ENCODE measurements at places on chromosomes 11 and 22.

- DNase-seq, result no peak
Measured at GRCh38 chr11:33437529-33437928, 180.3 kb downstream of the HIPK3 start.

DNA sequence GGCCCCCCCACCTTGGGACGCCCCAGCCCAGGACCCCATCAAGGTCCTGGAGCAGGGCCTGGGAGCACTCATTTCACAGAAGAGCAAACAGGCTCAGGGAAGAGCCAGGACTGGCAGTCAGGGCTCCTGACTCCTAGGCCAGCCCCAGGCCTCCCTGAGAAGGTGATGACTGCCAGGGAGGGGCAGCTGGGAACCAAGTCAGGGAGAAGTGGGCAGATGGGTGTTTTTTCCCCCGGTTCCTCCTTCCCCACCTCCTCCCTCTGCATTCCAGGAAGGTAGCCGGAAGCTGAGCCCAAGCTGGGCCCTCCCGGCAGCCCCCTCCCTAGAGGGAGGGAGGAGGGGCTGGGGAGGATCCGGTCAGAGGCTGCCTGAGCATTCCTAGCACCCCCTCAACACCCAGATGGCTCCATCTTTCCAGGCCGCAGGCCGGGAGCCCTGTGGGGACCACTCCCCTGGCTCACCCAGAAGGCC, 19.6 kb downstream of the MYRF start:
- no peak for DNase-seq

DNA sequence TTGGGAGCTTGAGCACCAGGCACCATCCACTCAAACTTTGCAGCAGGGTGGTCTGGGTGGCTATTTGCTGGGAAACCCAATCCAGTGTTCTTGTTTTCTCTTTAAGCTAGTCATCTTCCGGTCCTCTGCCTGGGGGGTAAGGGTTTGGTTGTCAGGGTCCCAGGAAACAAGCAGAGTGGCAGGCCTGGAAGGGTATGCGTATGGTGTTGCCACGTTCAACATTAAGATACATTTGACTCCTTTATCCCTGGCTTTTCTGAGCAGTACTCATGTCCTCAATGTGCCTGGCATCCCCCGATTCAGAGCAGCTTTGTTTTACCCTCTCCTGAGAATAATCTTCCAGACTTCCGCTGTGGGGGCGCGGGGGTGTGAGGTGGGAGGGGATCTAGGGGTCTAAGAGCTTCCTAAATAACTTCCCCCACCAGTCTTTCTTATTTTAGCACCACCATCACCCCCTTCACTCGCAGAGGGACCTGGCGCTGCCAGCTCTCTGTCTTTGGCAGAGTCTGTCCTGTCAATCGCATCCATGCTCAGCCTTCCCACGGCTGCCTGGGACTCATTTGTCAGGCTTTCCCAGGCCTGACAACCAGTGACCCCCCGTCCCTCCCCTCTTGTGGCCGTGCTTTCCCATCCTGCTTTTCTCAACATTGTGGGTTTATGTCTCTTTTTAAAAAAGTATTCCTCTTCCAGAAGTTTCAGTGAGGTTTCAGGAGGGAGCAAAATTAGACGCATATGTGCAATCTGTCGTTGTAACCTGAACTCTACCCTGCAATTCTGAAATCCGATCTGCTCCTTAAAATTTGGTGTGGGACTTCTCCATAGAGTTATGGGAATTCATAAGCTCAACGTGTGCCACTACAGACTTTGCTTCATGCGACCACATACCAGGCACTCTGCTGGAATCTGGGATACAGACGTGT, 27.0 kb upstream of the RBFOX2 start:
- no peak for DNase-seq

DNA sequence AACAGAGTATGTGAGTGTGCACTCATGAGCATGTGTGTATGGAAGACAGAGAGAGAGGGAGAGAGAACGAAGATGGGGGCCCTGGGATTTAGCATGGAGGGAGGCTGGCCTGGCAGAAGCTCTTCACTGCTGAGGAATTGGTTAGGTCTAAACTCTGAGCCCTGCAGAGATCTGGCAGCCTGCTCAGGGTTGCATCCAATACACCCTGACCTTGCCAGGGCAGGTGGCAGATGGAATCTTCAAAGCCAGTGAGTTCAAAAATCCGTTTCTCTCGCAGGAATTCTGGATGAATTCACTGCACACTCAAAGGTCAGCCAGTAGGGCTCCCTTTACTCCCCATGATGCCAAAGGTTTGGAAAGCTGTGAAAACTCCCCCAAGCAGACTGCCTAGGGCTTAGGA, 61.4 kb upstream of the OLFML1 start:
- no peak for DNase-seq

GRCh38 chr11:109968781-109969180, 124.4 kb upstream of the ZC3H12C start:
- no peak for DNase-seq

Measured in activated naive CD4-positive, alpha-beta T cell treated with anti-CD3 and anti-CD28 coated beads, Interleukin-2, amount 50 U/mL, for 16 hours (primary cell).